ENCODE measurements at places on chromosomes 11 and 22.

- DNase-seq, result peak; percentile 50
Observed at GRCh38 chr11:2846056-2846455, 39.5 kb downstream of the CDKN1C start.

DNA sequence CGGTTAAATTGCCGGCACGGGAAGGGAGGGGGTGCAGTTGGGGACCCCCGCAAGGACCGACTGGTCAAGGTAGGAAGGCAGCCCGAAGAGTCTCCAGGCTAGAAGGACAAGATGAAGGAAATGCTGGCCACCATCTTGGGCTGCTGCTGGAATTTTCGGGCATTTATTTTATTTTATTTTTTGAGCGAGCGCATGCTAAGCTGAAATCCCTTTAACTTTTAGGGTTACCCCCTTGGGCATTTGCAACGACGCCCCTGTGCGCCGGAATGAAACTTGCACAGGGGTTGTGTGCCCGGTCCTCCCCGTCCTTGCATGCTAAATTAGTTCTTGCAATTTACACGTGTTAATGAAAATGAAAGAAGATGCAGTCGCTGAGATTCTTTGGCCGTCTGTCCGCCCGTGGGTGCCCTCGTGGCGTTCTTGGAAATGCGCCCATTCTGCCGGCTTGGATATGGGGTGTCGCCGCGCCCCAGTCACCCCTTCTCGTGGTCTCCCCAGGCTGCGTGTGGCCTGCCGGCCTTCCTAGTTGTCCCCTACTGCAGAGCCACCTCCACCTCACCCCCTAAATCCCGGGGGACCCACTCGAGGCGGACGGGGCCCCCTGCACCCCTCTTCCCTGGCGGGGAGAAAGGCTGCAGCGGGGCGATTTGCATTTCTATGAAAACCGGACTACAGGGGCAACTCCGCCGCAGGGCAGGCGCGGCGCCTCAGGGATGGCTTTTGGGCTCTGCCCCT is 529 bp upstream of the CCND1 start:
- peak; percentile 62 for DNase-seq

GRCh38 chr11:111106641-111107040 is 138.9 kb upstream of the POU2AF2 start:
- DNase-seq, result no peak

DNA sequence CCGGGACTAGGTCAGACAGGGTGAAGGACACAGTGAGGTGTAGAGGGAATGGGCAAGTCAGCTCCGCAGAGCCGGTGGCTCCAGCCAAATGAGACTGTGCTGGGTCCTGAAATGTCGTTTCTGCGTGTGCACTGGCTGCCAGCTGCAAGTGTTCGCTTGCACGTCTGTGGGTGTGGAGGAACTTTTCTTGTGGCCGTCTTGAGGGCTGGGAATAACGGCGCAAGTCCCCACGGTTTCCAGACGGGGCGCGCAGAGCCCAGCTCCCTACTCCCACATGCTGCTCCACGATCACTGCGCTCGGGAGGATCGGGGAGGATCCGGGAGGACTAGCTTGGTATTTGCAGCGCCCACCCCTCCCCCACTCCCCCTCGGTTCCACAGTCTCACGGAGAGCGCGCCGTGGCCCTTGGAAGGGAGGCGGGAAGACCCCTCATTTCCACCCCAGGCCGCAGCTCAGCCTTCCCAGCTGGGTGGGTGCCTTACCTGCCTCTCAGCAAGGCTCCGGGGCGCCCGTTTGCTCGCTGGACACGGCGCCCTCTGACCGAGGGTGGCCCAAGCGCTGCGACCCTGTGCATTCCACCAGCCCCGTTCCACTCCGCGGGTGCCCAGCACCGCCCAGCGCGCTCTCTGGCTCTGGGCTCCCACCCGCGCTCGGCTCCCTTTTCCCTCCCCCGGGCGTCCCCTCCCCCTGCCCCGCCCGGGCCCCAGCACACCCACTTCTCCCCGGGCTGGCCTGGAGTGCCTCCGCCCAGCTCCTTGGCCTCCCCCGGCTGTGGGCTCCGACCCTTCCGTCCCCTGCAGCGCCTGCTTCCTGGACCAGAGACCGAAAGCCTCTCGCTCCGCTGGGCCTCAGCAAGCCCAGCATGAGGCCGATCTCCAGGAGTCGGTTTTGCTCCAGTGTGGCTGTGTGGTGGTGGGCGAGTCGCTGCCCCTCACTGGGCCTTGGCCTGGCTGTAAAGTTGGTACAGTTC is at the start of gene KCNE3:
KCNE3 (minus strand) TSS at position 634 of the 970 bp plus-strand sequence. CDS start 9,986 bp downstream, outside the sequence.
- DNase-seq, result no peak

GRCh38 chr11:31844351-31844750 is 33.2 kb upstream of the PAX6 start:
- DNase-seq, result no peak

GRCh38 chr11:1295086-1295485 is 14.3 kb downstream of the TOLLIP start:
- no peak for DNase-seq

DNA sequence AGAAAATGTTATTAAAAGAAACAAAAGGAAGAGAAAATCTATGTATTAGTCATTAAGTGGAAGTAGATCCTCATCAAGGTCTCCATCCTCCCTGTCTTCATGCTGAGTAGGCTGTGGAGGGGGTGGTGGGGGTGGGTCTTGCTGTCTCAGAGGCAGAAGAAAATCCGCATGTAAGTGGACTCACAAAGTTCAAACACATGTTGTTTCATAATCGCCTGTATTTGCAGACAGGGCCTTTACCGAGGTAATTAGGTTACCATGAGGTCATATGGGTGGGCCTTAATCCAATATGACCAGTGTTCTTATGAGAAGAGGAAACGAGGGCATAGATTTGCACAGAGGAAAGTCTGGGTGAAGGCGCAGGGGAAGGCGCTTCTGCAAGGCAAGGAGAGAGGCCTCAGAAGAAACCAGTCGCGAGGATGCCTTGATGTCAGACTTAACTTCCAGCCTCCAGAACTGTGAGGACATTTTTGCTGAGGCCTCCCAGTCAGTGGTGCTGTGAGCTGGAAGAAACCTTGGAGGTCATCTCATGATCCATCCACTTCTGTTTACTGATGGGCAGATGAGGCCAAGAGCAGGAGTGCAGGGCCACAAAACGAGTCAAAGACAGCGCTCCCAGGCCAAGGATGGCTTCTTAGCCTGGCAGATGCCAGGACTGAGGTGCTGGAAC is 49.3 kb upstream of the THY1 start:
- DNase-seq, result no peak

- DNase-seq, result no peak
Observed at GRCh38 chr11:6395470-6396060, 5.3 kb downstream of the SMPD1 start.

- no peak for DNase-seq
Observed at GRCh38 chr11:129723146-129723760, 92.4 kb upstream of the TMEM45B start.

- DNase-seq, result no peak
Observed at GRCh38 chr11:61887839-61888494, 3.4 kb downstream of the FADS3 start.

GRCh38 chr11:73783483-73784020 is 4.1 kb upstream of the MRPL48 start:
- peak; percentile 73 for DNase-seq

DNA sequence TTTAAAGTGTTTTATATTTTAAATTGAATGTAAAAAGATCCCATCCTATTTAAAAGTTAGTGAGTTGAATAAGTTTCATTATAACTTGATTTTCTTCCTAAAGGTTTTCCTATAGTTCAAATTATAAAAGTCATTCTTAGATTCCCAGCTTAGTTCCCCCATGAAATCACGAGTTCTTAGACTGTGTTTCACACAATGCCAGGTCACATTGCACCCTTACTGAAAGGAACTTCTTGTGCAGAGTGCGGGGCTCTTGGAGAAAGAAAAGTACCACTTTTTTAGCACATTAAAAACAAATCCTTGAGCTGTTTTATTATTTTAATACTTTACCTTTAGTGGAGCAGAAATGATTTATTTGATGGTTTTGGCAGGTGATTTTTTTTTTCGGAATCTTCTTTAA is 15.6 kb downstream of the GRAP2 start:
- no peak for DNase-seq

DNA sequence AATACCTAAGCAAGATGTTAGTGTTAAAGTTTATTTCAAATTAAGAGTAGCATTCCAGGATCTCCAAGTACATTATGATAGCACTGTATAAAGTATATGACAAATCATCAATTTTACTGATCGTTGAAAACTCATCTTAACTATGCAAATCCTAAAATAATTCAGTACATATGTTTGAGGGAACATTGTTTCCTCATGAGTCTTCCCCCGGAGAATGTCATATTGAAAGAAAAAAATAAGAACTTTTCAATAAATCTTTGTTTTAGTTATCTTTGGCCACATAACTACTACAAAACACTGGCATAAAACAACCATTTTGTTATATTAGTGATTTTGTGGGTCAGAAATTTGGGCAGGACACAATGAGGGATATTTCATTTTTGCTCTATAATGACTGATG is 135.4 kb downstream of the METTL15 start:
- DNase-seq, result no peak

DNA sequence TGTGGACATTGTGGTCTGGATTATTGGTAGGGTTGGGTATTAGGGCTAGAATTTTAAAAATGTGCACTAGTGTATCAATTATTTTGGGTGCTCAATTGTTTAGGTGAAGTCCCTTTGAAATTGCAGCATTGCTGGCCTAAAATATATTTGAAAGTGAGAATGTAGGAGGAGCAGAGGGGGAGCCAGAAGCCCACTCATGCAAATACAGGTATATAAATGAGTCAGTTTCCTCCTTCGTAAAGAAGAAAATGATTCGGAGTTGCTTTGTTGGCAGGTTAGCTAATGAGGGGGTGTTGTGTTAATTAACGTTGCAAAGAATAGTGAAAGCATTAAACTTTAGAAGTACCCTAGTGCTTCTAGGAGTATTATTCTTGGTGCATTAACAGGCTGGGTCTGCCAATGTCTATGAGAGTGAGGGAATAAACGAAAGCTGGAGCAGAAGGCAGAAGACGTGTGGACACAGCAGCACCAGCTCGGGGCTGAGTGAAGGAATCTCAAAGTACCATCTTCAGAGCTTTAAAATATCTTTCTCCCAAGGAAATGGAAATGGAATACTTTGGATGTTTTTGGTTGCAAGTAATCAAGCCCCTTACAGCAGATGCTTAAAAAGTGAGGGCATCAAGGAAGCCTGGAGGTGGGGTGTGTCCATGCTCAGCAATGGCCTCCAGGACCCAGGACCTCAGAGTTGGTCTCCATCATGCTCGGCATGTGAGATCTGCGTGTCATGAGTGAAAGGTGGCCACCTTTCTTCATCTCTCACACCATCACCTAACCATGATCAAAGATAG is 522.9 kb downstream of the NTM start:
- DNase-seq, result no peak

DNA sequence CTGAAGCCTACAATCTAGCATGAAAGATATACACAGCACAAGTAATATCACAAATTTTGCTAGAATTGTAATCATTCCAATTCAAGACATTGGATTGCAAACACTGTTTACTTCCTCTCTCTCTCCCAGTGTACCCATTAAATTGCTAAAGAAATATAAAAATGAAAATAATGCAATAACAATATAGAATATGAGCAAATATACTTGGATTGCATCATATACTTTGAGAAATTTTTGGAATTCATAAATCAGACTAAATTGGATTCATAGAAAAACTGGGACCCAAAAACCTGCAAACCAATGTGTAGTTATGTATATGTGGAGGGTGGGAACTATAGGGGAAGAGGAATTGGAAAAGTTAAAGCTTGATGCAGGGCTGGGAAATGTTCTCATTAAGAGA is 25.0 kb upstream of the OR56A1 start:
- DNase-seq, result no peak

DNA sequence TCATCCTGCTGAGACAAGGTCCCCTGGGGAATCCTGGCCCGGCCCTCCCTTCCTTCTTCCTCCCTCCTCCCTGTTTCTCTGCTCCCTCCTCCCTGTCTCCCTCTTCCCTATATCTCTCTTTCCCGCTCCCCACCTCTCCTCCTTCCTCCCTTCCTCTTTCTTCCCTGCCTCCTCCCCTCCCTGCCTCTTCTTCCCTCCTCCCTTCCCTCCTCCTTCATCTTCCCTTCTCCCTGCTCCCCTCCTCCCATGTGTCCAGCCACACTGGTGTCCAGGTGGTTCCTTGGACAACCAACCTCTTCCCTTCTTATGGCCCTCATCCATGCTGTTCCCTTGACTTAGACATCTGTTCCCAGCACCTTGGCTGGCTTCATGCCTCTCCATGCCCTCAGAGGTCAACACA is 258.1 kb downstream of the MN1 start:
- no peak for DNase-seq

DNA sequence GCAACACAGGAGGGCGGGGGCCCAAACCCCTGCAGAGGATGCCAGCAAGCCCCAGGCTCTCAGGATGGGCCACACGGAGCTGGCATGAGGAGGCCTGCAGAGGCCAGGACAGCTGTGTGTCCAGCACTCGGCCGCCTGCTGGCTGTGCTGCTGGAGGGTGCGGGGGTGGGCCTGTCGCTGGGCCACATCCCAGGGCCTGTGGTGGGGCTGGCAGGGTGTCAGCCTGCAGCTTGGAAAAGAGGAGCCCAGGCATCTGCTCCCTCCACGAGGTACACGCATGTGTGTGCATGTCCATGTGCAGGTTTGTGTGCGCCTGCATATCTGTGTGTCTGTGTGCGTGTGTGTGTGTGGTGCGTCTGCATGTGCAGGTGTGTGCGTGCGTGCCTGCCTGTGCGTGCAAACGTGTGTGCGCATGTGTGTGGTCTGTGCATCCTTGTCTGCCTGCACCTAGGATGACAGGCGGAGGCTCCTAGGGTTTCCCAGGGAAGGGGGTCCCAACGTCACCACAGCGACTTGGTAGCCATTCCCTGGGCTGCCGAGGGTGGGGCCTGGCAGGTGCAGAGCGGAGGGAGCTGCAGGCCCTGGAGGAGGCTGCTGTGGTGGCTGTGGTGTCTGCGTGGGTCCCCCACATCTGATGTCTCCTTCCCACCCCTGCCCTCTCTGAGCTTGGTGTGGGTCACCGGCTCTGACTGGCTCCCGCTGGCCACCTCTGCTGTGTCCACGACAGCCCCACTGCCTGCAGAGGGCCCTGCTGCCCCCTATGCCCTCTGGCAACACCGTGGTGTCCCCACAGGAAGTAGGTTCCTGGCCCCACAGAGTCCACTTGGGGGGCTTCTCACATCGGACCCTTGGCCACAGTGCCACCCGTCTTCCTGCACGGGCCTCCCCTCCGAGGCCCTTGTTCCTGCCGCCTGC is 17.1 kb downstream of the BRSK2 start:
- DNase-seq, result no peak
